ENCODE measurements at places on chromosomes 2 and 18. TPM values are rescaled to one million over a fixed set of nuclear protein-coding genes. Genes with fewer than 3 reads are reported as not detected.

DNA sequence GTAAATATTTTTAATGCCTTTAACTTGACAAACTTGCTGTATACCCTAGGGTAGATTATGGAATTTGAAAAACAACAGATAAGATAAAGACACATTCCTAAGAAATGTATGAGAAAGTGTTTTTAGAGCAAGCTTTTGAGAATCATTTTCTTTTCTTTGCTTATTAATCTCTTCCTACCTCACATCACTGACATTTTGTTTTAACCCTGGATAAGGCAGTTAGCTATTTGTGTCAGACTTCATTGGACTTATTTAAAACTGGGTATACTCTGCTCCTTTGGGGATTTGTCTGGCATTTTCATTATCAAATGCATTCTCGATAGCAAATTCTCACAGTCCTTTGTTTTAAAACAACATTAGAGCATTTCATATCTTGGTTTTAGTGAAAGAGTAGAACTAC is 17.2 kb downstream of the EML4 start:
- no peak overlapping the region for H3K27ac ChIP-seq
- H3K4me3 ChIP-seq = no peak overlapping the region
- no peak for DNase-seq
- no peaks in the 10 kb centered on the region for H3K27me3 ChIP-seq
- H3K4me1 ChIP-seq = peaks cover 62% of the 10 kb centered on the region
- peaks cover 14% of the 10 kb centered on the region for H3K36me3 ChIP-seq

DNA sequence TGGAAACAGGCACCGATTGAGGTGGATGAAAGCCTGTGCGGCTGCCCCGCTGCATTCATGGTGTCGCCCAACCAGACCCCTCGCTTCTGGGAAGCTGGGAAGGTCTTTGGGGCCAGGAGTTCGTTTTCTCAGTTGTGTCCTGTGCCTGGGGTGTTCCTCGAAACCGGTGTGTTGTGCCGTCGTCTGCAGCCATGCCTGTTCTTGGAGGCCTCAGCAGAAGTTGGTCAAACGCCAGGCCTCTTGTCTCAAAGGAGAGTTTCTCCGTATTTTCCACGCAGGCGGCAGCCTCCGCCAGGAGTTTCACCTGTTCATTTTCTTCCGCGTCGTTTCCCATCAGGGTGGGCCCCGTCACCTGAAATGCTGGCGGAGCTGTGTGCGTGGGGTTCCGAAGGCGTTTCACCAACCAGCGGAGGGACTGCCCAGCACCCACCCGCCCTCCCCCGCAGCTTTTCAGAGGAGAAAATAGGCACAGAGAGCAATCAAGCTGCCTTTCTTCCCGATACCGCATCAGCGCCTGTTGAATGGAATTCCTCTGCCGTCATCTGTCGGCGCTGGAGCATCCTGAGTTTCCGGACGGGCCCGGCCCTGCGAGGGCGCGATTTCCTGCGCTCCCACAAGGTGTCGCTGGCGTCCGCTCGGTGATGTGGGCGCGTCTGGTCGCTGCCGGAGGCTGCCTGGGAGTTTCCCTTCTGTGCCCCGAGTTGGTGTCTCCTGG is 17.0 kb upstream of the NFATC1 start:
- H3K4me1 ChIP-seq = peaks cover 8% of the 10 kb centered on the region
- H3K36me3 ChIP-seq = peaks cover 2% of the 10 kb centered on the region
- no peak overlapping the region for H3K4me3 ChIP-seq

Gene MYO5B
- not detected for total RNA-seq

DNA sequence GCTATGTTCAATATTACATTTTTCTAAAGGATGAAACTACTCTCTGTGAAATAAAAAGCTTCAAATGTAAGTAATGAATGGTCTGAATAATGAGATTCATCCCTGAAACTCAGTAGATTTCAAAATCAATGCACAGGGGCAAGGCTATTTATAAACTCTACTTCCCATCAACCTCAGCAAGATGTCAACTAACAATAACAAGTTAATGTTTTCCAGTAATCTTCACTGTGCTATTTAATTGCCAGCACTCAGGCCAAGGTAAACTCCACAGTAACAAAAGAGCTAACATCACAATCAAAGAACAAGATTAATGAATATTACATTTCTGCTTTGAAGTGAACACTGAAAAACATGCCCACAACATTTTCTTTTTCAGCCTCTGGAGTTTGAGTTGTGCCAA is 144.3 kb upstream of the ZFP36L2 start:
- H3K27ac ChIP-seq = no peak overlapping the region
- no peak for DNase-seq
- H3K4me3 ChIP-seq = no peak overlapping the region
- H3K27me3 ChIP-seq = no peaks in the 10 kb centered on the region
- peaks cover 10% of the 10 kb centered on the region for H3K36me3 ChIP-seq
- H3K4me1 ChIP-seq = peaks cover 6% of the 10 kb centered on the region
